Ecto neural progenitor cell (in vitro differentiated cells): ENCODE measurements at places on chromosomes 3 and 15.

DNA sequence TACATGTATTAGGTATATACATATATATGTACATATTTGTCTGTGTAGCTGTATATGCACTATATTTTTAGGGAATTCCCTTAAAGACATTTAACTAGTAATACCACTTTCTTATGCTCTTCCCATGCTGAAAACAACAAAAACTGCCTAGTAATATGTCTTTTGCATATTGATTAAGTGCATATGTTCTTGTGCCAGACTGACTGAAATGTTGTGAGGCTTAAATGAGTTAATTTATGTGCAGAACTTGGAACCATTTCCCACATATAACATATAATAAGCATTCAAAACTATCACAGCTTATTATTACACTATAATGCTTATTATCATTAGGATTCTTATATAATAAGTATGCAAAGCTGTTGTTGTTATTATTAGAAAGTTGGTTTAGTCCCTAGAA is 318.0 kb upstream of the KCNMB2 start:
- DNase-seq = no peak

DNA sequence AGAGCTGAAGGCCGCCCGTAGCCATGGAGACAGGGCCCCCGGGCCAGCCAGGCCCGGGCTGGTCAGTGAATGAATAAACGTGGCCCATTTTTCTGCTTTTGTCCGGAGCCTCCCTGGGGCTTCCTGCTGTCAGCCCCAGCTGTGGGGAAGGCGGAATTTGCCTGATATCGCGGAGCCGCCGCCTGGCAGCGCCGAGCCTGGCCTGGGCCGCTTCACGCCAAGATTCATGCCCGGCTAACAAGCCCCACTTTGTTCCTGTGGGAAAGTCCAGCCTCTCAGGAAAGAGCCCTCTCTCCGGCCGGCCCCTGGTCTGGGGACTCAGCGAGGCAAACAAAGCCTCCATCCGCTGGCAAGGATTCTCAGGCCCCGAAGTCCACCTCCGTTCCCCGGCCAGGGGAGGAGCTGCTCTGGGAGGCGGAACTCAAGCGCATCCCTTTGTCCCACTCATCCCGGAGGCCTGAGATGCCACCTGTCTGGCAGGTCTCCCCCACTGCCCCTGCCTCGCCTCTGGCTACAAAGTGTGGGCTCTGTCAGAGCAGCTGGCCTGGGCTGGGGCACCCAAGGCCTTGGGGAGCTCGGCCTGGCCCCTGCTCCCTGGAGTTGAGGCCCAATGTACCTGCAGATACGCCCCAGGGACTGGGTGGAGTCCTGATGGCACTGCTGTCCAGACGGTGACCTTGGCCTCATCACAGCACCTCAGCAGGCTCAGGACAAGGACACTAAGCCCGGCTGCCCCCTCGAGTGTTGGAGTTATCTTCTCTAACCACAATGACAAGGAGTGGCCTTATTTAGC is 51.6 kb upstream of the SLC6A11 start:
- peak; percentile 61 for DNase-seq

- no peak for DNase-seq
Observed at GRCh38 chr15:60729850-60730458, 251.0 kb upstream of the ICE2 start.

GRCh38 chr3:167976516-167977361 is 119.0 kb downstream of the GOLIM4 start:
- no peak for DNase-seq

DNA sequence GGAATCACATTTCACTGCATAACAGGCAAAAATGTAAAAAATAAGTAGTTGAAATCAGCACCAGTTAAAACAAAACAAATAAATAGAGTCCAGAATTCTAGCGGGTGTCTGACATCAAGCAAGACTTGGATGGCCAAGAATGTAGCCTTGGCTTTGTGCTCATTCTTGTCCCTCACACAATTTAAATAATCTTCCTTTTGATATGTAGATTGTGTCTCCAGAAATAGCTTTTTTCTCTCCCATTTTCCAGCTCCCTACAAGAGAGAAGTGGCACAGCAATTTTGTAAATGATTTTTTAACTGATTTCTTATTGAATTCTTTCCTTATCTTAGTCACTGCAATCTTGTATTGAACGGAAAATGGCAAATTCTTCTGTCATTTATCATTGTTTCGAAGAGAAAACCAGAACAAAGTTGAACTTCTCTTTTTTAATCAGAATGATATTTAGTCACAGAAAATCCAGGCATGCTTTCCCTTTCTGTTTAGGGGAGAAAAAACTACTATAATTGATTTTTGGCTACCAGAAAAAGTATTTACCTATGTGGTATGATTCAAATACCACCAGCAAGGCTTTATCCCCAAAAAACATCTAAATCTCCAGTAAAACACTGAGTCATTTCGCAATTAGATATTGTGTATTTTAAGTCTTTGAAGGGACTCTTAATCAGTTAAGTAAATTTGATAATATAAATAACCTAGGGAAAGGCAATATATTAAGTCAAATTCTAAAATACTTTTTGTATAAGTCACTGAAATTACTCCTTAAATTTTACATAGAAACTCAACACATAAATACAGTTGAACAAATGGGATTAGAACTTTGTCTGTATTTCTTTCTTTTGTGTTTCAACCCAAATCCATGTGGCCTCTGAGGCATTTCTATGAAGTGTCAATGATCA is 481.7 kb downstream of the GBE1 start:
- no peak for DNase-seq

GRCh38 chr3:167887096-167887495 is 151.6 kb downstream of the SERPINI1 start:
- no peak for DNase-seq

- no peak for DNase-seq
Observed at GRCh38 chr3:141291559-141292355, 60.1 kb downstream of the PXYLP1 start.

GRCh38 chr3:62723166-62723913 is 151.9 kb downstream of the CADPS start:
- no peak for DNase-seq

GRCh38 chr15:101617390-101617965 is 34.7 kb downstream of the TM2D3 start:
- DNase-seq = no peak

GRCh38 chr3:15330031-15330596 is 2.3 kb downstream of the SH3BP5 start:
- DNase-seq = no peak

DNA sequence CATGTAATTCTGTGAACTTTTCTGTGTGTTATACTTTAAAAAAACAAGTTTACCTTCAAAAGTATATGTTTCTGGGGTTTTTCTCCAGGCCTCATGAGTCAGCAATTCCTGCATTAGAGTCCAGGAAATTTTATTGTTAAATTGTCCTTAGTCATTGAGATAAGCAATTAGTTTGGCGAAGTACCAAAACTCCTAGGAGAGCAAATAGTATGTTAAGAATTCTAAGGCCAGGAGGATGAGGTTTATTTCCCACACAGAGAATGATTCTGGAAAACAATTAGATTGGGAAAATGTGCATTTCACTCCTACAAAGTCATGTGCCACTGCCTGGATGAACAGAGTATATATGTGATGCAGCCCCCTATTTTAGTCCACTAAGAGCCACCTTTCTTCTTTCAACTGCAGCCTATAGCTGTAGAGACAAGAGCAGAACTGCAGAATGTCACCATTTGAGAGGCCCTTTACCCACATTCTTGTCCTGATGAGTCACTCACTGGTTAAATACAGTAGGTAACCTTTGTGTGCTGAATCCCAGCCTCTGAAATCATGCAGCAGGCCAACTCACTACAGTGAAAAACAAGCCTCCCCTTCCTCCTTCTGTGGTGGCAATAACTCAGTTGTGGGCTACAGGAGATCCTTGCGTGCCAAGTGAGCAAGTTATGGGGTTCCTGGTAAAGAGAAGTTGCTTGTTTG is 452.8 kb upstream of the THBS1 start:
- no peak for DNase-seq

GRCh38 chr3:38084334-38085310 is 45.6 kb downstream of the DLEC1 start:
- no peak for DNase-seq

DNA sequence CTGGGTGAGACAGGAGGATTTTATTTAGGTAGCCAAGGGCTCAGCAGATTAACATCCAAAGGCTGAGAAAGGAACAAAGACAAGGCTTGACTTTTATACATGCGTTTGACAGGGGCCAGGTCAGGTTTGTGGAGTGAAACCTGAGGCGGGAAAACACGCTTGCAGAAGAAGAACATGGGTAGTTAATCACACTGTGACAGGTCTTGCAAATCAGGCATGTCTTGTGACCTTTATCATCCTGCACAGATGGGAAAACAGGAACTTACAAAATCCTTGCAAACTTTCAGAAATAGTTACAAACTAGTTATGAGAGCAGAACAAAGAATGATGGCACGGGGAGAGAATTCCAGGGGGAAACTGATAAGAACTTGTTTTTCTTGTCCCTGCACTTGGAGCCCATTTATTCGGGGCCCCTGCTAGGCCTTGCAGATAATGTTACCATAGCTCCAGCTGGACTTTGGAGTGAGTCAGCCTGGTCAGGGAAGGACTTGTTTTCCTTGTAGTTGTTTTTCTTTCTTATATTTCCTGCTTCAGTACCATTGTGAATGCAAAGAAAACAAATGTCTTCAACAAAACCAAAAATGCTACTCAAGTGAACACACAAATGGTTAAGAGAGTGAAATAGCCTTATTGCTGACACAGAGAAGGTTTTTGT is 965.9 kb upstream of the ROBO1 start:
- DNase-seq = no peak

DNA sequence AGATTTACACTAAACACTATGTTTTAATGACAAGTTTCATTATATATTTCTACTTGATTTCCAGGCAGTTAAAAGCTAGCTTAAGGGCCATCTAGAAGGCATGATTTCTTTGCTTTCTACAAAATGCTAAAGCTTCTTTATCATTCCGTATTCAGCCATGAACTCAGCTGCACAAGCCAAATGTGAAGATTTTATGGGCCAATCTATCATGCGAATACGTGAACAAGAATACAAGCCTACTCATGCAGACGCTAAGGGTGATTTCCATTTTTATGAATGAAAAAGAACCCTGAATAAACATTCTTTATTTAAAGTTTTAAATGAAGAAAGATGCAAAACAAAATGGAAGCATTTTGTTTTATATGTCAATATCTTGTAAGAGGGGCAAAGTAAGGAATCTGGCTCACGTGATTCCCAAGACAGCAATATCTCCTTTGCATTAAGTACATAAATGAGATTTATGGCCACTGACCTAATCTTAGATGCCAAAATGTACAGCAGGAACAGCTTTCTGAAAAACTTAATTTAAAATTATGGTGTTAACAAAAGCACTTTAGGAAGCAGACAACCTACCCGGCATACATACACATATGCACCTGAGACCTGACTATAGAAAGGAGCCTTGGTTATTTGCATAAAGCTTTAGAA is 215.8 kb downstream of the DPH6 start:
- DNase-seq = no peak

- DNase-seq = no peak
Observed at GRCh38 chr15:98938105-98938417, 69.5 kb downstream of the PGPEP1L start.

DNA sequence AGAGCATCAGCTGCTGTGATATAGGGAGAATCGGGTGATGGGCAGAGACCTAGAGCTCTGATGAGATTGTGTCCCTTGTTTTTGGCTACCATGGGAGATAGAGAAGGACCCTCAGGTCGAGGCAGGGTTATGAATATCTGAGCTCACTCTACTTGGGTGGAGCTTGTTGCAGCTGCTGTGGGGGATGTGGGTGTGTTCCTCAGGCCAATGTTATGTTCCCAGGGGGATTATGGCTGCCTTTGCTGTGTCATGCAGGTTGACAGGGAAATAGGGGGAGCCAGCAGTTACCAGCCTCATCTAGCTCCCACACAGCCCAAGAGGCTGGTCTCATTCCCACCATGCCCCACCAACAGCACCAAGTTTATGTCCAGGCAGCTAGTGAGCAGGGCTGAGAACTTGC is 131.5 kb downstream of the TRIM42 start:
- no peak for DNase-seq

DNA sequence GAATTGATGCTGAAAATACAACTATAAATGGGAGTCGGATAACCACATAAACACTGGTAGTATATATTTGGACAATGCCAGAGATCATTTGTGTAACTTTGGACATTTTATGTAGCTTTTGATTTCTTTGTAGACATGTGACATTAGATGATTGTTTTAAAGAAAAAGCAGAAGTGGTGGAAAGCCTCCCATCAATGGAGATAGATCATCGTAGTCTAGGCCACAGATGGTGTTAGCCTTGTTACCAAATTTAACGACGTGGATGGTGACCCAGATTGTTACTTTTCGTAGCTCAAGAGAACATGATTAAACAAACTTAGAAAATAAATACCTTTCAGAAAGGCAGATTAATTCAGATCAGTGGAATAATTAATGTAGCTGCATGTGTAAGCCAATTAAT is 8.8 kb downstream of the CACNA1D start:
- DNase-seq = no peak

DNA sequence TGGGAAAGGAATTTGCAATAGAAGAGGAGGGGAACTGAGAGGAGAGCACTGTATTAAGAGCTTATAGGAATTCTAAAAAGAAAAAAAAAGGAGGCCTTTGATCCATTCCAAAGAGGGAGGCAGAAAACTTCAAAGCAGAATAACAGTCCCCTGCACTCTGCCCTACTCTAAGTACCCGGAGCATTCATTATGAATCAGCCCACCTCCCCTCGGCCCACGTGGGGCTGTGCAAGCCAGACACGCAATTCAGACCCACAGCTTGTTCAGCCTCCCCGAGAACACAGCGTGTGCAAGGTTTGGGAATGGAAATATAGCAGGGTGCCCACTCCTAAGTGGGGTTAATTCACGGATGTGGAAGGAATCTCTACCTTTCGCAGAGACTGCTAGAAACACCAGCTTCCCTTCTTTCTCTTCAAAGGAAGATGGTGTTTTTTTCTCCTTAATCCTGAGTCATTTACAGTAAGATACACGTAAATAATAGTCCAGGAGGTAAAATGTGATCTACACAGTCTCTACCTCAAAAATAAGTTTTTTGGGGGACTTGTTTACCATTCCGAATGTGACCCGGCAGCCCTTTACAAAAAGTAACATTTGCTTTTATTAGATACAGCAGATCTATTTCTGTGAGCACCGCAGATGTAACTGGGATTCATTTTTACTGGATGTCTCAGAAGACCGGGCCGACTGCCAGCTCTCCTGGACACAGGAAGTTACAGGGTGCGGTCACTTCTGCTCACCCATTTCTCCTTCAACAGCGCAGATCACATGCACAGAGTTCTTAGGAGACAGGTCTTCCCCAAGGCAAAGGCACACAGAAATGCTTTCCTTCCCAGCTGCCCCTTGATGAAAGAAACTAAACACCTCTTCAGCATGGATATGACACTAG is 768.5 kb upstream of the CFAP20DC start:
- DNase-seq = no peak
